ENCODE measurements at places on chromosomes 1 and 21. TPM values are rescaled to one million over a fixed set of nuclear protein-coding genes. Genes with fewer than 3 reads are reported as not detected.

Gene PYHIN1
- total RNA-seq, result not detected

Gene ATF3
- total RNA-seq, result 3.1 TPM

Gene PBX1
- 169 TPM for total RNA-seq

Gene PLA2G2F
- not detected for total RNA-seq

GRCh38 chr1:91765880-91766443, 120.0 kb downstream of the TGFBR3 start:
- no peak for DNase-seq

- DNase-seq, result no peak
These were observed 9.4 kb downstream of the SNAP47 start for GRCh38 chr1:227744668-227745067.

- DNase-seq, result no peak
These were observed 149.6 kb downstream of the DISC1 start for GRCh38 chr1:231776010-231776756.

GRCh38 chr1:114821978-114822377, 32.7 kb upstream of the SYCP1 start:
- no peak for DNase-seq

Data from occipital lobe (tissue), 3 donors.